ENCODE measurements at places on chromosomes 6 and 20.

GRCh38 chr6:37099442-37099841, 70.5 kb upstream of the PIM1 start:
- no peak for DNase-seq

- DNase-seq = no peak
Observed at GRCh38 chr6:11987386-11987785, 24.7 kb upstream of the HIVEP1 start.

DNA sequence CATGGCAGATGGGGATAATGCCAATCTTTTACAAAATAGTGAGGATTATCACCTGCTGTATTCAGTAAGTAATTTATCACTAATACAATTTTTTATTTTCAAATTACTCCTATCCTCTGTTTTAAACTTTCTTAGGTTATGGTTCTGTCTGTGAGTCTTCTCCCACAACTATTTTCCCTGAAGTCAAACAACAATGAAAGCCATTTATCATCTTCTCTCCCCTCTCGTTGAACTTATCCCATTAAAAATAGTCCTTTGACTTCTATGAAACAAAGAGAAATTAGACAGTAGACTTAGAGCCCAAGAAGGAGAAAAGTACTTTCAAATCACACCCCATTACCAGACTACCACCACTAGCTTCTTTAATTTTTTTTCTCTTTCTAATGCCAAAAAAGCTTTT, 147.7 kb downstream of the SIM1 start:
- no peak for DNase-seq

DNA sequence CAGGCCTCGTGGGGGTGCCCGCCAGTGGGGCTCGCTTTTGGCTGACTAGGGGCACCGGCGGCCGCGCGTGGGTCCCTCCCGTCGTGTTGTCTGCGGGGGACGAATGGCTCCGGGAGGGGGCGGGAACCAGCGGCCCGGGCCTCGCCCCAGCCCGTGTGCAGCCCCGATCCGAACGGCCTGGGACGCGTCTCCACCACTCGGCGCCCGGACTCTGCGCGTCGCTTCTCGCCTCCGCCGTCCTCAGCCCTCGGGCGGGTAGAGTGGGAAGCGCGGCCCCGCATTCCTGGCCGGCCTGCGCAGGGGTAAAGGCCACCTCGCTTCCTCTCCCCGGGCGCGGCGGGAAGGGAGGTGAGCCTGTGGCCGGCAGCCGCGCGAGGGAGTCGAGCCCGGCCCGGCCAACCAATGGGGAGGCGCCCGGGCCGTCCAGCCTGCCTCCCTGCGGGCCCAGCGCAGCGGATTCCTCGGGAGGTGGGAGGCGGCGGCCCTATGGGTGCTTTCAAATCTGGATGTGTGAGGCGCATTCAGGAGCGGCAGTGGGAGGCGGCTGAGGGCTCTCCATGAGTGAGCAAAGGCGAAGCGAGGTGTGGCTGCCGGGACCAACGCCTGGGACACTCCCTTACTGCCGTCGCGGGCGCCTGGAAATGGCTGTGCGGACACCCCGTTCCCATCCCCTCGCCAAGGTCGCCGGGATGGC, 1.1 kb upstream of the ZBTB46 start:
- DNase-seq = no peak

Data from activated CD4-positive, alpha-beta T cell treated with anti-CD3 and anti-CD28 coated beads, Interleukin-2, amount 50 U/mL, for 1 hour (primary cell).